Activated naive CD8-positive, alpha-beta T cell treated with anti-CD3 and anti-CD28 coated beads, Interleukin-2, amount 50 U/mL, for 24 hours (primary cell): ENCODE measurements at places on chromosomes 4 and X.

- DNase-seq = no peak
Observed at GRCh38 chr4:113675731-113676697, 85.5 kb downstream of the CAMK2D start.

DNA sequence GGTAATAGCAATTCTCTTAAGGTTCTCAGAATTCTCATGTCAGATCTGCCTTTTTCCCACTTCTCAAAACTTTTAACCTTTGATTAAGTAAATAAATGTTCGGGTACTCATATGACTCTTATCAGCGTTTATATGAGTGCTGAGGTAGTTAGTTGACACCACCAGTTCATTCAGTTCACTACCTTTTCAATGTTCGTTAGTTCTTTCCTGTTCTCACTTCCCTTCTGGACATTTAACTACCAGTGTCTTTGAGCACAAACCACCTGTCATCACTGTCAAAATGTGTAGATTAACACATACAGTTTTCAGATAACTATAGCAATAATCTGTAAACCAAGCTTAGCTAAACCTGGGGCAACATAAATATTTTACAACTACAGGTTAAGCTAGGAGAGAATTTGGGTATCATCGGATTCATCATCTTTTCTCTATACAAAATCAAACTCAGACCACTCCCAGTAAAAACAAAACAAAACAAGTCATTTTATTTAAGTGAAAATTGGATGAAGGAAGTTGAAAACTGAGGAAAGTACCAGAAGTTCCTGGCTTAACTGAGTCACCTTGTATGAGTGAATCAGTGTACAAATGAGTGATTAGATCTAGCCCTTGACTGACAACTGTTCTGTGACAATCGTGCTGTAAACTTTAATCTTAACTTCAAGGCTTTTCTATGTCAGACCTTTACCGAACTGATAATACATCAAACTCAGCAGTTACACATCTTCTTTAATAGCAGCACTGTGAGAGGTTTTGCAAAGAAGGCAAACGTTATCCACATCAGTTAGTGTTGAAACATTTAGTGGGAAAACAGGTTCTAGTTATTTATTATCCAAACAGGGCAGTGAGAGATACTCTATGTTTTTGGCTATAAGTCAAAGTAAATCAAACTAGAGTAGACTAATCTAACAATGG lies 41.9 kb downstream of the ARHGEF38 start:
- DNase-seq = no peak

DNA sequence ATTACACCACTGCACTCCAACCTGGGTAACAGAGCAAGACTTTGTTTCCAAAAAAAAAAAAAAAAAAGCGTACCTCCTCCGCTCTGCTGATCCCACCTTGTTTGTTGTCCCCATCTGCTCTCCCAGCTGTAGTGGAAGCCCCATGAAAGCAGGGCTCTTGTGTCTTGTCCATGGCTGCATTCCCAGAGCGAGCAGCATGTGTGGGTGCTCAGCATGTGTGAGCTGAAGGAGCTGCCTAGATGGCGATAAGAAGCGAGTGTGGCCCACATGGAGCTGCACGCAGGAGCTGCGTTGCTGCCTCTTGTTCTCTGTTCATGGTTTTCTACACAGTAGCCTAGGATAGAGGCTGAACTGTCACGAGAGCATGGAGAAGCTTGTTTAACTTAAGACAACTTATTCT lies 12.4 kb downstream of the NSD2 start:
- no peak for DNase-seq

DNA sequence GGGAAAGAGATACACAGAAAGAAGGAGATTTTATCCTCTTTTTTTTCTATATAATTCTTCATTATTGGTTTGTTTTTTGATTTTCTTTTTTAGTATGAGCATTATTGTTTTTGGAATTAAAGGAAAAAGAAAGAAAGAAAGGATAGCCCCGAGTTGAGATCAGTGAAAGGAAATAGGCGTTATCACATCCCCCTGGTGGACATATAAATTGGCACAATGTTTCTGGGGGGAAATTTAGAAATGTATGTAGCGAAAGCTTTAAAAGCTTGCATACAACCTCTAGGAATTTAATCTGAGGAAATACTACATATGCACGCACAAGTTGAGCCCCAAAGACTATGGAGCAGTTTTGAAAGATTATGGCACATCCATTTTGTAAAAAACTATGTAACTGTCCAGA lies 226.3 kb upstream of the LDB2 start:
- no peak for DNase-seq

- DNase-seq = no peak
Observed at GRCh38 chr4:76968937-76969336, 19.4 kb downstream of the SEPTIN11 start.

GRCh38 chrX:155001873-155002272 lies 20.6 kb downstream of the F8 start:
- DNase-seq = no peak

GRCh38 chr4:82123934-82124333 lies 249.9 kb downstream of the HNRNPD start:
- DNase-seq = no peak

DNA sequence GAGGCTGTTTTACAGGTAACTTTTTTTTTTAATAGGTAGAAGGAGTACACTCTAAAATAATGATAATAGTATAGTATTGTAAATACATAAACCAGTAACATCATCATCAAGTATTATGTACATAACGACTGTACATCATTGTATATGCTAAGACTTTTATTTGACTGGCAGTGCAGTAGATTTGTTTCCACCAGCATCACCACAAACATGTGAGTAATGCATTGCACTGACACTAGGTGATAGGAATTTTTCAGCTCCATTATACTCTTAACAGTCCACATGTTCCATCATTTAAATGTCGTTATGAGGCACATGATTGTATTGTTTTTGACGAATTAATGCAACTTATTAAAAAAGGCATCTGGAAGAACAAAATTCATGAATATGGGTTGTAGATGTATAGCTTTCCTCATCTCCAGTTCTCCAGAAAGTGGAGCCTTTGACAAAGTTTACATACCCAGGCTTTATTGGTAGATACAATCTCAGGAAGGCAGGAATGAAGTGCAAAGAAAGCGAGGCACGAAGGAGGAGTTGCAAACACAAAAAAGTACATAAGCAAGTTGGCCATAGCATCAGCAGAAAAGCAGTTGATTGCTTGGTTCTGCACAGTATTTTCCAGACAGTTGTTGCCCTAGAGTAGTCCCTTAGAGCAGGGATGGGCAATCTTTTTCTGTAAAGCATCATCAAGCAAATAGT lies 336.9 kb upstream of the NR3C2 start:
- no peak for DNase-seq

DNA sequence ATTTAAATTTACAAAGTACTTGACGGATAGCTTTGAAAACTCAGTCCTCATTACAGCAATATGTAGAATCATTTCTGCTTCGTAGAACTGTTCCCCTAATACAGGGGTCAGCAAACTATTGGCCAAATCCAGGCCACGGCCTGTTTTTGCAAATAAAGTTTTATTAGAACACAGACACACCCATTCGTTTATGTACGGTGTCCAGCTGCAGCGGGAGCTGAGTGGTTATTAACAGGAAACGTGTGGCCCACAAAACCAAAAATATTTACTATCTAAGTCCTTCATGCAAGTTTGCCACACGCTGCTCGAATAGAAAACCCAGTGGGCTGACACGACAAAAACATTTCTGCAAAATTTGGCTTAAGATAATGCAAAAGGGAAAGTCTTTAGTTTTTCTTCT lies 146.5 kb downstream of the AFAP1 start:
- DNase-seq = no peak

DNA sequence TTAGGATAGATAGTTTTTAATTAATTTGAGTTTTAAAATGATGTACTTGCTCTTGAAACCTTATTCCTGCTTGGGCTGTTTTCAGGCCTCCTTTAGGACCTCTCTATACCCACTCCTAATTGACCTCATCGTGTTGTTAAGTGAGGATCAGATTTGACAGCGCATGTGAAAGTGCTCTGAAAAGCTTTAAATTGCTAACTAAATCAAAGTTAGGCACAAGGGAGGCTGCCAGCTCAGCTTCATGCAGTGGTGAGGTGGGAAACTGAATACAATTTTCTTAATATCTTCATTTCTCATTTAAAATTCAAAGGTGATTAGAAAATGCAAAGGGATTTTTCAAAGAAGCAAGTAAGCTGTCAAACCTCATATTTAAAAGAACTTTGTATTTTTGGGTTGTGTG lies 20.0 kb downstream of the FHDC1 start:
- DNase-seq = no peak

GRCh38 chrX:47562615-47563243 lies 1.7 kb downstream of the ARAF start:
- DNase-seq = no peak

DNA sequence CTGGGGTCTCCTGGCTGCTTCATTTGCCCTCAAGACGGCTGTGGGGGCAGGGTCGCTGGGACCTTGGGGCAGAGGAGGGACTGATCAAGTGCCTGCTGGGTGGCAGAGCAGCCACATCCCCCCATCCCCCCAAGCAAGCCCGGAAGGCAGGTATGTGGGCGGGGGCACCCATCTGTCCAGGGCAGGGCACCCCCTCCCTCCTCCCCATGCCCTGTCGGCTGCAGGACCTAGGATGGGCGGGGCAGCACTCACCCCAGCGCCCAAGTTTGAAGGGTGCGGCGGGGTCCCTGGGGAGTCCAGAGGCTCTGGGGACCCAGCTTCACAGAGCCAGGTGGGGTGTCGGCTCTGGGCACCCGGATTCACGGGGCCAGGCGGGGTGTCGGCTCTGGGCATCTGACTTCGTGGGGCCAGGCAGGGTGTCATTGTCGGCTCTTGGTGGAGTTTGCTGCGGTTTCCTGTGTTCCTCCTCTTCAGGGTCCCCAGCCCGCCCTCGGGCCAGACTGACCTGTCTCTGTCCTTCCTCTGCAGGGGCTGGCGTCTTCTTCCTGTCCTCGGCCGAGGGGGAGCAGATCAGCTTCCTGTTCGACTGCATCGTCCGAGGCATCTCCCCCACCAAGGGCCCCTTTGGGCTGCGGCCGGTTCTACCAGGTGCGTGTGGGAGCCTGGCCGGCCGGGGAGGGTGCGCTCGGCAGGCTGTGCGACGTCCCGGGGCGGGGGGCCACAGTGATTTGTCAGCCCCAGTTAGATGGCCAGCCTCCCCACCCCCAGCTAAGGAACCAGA lies 22.1 kb downstream of the DOK7 start:
- no peak for DNase-seq

DNA sequence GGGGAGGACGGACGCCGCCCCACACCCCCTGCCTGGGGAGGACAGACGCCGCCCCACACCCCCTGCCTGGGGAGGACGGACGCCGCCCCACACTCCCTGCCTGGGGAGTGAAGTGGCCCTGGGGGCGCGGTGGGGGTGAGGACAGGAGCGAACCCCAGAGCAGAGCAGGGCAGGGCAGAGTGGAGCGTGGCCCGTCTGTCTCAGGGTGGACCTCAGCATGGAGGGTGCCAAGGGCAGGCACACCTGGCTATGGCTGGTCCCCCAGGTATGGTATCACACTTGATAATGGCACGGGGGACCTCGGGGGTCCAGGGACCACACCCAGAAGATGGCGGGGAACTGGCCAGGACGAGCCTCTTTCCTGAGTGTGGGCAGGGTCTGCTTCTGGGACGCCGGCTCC lies 9.6 kb downstream of the LRPAP1 start:
- DNase-seq = no peak

- DNase-seq = no peak
Observed at GRCh38 chr4:184588893-184589292, 60.4 kb downstream of the CASP3 start.

GRCh38 chr4:1241936-1242505 lies 6.9 kb downstream of the CTBP1 start:
- DNase-seq = no peak

GRCh38 chrX:71111141-71111843 lies at the start of gene IL2RG:
IL2RG (minus strand) TSS chrX:71111577; CDS start chrX:71111539, 38 bp downstream.
- DNase-seq = peak; percentile 74

GRCh38 chr4:70402762-70403161 lies 5.0 kb downstream of the OPRPN start:
- no peak for DNase-seq

DNA sequence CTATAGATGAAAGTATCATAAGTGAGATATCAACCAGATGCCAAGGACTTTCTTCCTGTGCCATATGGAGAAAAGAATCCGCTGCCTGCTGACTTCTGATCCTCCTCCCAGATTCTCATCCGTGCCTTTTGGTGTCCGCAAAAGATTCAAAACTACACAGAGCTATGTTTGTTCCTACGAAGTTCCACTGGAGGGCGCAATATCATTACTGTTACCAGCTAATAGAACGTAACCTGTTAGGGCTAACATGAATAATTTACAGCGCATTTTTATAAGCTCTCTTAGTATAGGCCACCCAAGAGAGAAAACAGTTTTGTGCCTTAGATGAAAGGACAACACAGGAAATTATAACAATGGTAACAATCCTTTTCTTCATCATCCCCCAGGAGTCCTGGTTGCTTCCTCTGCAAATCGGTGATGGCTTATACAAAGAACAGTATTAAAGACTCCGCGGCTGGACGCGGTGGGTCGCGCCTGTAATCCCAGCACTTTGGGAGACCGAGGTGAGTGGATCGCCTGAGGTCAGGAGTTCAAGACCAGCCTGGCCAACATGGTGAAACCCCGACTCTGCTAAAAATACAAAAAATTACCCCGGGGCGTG lies 22.8 kb upstream of the CENPVL3 start:
- no peak for DNase-seq

DNA sequence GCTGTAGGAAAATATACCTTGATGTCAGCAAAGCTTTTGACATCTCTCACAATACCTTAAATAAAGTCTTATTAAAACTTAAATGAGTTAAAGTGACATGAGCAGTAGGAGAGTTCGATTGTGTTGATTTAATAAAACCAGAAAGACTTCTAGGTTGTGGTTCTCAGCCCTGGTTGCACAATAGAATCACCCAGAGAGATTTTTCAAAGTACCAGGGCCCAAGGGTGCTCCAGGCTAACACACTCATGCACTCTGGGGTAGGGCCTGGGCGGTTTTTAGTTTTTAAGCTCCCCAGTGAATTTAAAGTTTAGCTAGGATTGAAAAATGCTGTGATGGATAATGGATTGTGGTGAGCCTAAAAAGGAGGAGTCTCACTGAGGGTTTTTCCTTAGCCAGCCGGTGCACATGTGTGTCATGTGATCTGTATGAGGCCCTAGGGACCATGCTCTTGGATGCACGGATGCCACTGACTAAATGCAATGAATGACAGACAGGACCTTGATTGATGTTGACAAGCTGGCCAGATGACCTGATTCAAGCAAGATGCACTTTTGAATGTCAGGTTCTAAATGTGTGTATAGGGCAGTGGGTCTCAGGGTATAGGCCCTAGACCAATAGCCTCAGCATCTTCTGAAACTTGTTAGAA lies 185.0 kb downstream of the PTTG2 start:
- no peak for DNase-seq

GRCh38 chrX:118864063-118864635 lies 40.5 kb downstream of the ZCCHC12 start:
- no peak for DNase-seq

DNA sequence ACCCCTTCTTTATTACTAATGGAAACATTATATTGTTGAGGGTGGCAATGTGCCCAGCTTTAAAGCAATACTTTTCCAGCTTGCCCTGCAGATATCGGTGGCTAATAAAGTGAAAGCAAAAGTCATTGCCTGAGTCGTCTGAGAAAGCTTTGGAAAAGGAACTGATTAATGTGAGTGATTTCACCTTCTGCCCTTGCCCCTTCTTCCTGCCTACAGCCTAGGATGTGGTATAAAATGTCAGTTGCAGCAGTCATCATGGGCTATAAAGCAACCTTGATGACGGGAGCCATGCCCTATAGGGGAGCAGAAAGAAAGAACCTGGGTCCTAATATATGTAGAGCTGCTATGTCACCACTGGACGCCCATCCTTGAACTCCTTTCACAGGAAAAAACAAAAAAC lies 132.4 kb upstream of the USP9X start:
- DNase-seq = no peak
